Astrocyte of the cerebellum (primary cell): ENCODE measurements at places on chromosomes 3 and 15.
A peak's percentile ranks its signal among the peaks of the same experiment; 100 is the strongest.

DNA sequence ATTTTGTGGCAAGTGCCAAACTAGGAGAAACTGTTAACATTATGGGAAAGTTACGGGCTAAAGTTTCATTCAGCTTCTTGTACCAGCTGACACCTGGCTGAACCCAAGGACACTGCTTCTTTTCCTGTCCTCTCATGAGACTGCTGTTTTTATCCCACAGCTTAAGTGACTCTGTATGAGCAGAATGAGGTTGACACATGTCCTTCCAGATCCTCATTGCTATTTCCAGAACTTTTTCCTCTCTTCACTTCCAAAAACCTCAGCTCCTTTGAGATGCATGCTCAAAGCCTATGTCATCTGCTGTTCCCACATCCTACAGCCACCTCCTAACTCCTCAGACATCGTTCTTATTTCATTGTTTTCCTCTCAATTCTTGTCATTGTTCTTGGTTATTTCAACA is 183.6 kb downstream of the DCLK3 start:
- DNase-seq: no peak

- peak; percentile 37 for DNase-seq
These were observed 9.9 kb downstream of the DISP2 start for GRCh38 chr15:40367686-40368611.

GRCh38 chr3:110971010-110971601 is 100.5 kb upstream of the NECTIN3 start:
- DNase-seq: no peak

DNA sequence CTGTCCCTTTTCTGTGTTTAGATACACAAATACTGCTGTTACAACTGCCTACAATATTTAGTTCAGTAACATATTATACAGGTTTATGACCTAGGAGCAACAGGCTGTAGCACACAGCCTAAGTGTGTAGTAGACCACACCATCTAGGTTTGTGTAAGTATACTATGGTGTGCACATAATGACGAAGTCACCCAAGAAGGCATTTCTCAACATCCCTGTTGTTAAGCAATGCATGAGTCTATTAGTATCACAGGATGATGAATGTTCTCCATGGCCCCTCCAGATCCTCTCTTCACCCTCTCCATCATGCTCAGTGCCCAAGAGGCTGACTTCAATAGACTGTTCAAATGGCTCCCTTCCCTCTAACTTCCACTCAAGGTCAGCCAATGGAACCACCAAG is 14.6 kb upstream of the SEC62 start:
- no peak for DNase-seq

GRCh38 chr3:60291115-60291514 is 960.1 kb downstream of the FHIT start:
- DNase-seq: no peak

DNA sequence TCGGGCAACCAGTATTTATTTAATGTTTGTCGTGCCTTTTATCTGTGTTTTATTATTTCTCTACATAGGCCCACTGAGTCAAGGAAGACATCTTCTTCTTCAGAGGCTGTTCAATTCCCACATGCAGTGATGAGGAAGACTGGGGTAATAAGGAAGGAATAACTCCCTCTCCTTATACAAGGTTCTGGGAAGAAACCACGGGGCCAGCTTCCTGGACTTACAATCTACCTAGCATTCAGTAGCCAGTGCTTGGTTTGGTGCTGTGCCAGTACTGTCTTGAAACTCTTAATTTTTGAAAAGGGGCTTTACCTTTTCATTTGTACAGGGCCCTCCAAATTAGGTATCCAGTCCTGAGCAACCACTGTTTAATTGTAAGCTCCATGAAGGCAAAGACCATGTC is 51.2 kb downstream of the SRGAP3 start:
- no peak for DNase-seq

GRCh38 chr3:172071780-172072330 is 32.5 kb downstream of the FNDC3B start:
- DNase-seq: no peak
